CD8-positive, alpha-beta memory T cell (primary cell): ENCODE measurements at places on chromosomes 5 and 9.

- DNase-seq: no peak
Observed at GRCh38 chr5:179568721-179569120, 18.4 kb downstream of the RUFY1 start.

DNA sequence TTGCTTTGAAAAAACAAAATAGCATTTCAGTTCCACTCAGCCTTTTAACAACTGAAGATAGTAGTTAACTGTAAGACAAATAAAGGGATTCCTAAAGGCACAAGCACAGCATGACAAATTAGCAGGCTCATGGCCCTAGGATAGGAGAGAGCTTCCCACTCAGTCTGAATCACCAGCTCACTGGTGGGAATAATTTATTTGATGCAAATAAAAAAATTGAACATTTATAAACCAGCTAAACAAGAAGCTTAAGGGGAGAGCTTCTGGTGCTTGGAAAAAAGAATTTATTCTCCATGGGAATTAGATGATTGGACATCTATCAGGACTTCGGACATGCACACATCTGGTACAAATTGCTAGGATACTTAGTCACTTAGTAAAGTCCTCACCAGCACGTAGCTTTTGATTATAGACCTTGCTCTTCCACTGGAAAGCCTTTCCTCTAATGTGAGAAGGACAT lies 294.1 kb upstream of the TNC start:
- DNase-seq: no peak

DNA sequence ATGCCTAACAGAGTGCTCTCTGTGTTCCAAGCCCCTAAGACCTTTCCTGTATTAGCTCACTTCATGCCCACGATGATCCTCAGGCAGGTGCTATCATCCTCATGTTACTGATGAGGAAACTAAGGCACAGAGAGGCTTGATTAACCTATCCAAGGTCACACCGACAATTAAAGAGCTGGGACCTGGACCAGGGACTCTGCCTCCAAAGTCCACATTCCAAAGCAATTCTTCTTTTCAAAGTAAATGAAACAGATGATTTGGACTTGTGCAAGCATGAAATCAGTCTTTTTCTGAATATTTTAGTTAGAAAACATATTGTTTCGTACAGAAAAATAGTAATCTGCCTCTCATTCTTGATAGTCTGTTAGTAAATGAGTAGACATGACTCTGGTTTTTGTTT lies 18.1 kb upstream of the RASEF start:
- no peak for DNase-seq

DNA sequence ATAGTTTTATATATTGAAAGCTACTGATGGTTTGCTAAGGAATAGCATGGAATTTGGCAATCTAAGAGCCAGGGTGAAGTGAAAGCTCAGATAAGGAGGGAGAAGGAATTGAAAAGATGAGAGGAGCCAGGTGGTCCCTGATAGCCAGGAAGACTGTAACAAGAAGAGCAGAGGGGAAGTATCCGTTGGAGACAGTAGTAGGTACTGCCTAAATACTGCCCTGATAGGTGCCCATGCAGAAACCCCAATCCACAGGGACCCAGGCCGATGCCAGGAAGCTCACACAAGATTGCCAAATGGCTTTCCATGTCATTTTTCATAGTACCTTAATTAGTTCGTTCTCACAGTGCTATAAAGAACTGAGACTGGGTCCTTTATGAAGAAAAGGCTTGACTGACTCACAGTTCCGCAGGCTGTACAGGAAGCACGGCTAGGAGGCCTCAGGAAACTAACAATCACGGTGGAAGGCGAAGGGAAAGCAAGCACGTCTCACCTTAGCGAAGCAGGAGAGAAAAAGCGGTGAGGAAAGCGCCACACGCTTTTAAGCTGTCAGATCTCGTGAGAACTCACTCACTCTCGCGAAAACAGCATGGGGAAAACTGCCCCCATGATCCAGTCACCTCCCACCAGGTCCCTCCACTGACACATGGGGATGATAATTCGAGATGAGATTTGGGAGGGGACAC lies 13.0 kb downstream of the ACTL7B start:
- DNase-seq: no peak

DNA sequence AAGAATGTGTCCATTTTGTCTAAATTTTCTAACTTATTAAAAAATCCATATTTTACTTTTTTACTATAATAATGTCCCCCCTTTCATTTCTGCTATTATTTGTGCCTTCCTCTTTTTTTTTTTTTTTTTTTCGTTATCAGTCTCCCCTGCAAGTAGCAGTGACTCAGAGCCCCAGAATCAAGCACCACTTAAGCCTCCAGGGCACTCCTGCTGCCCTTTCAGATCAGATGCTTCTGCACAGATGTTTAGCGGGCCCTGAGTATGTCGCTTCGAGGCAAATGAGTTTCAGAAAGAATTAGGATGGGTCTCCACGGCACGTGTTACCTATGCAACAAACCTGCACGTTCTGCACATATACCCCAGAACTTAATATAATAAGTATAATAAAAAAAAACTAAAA lies 11.7 kb downstream of the MED7 start:
- DNase-seq: no peak
